Liver (tissue), 10 donors: ENCODE measurements at places on chromosomes 3 and 15.

GRCh38 chr3:156448300-156448699 lies 106.6 kb downstream of the SSR3 start:
- no peak for DNase-seq

DNA sequence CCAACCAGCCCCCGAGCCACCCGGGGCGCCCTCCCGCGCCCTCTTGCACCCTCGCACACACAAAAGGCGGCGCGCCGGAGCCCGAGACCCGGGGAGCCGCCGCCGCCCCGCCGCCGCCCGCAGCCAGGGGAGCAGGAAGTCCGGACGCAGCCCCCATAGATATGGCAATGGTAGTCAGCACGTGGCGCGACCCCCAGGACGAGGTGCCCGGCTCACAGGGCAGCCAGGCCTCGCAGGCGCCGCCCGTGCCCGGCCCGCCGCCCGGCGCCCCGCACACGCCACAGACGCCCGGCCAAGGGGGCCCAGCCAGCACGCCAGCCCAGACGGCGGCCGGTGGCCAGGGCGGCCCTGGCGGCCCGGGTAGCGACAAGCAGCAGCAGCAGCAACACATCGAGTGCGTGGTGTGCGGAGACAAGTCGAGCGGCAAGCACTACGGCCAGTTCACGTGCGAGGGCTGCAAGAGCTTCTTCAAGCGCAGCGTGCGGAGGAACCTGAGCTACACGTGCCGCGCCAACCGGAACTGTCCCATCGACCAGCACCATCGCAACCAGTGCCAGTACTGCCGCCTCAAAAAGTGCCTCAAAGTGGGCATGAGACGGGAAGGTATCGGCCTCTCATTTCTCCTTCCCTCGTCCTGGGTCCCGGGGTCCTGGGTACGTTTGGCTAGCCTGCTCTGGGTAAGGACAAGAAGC lies 1.6 kb downstream of the NR2F2 start:
- peak; percentile 37 for DNase-seq

DNA sequence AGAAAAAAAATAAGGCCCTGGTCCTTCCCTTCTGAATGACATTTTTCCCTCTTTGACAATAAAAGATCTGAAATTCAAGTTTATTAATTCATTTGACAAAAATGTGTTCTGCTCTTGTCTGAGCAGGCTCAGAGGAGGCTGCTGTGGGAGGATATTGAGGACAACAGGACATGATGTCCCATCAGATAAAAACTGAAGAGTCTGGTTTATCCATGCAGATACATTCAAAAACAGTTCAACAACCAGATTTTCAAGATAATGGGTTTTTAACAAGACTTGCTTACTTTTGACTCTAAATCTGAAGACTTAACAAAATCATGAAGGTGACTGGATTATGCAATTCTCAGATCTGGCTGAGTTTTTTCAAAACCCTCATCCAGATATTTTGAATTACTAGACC lies 36.9 kb upstream of the STRIT1 start:
- DNase-seq, result no peak

DNA sequence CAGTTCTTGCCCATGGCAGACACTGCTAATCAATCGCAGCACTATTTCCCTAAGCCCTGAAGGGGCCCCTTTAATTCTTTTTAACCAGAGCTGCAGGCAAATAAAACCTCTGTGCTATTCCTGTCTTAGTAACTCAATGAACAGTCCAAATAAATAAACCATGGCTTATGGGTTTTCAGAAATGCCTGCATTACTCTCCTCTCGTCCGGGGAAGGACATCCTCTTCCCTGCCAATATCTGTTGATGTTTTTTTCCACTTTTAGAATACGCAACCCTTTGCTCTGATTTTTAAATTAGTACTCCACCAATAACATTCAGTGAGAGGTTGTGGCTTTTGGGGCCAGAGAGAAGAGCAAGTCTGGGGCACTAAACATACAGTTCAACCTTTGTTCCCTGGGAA lies 35.2 kb upstream of the PRICKLE2 start:
- DNase-seq, result no peak

DNA sequence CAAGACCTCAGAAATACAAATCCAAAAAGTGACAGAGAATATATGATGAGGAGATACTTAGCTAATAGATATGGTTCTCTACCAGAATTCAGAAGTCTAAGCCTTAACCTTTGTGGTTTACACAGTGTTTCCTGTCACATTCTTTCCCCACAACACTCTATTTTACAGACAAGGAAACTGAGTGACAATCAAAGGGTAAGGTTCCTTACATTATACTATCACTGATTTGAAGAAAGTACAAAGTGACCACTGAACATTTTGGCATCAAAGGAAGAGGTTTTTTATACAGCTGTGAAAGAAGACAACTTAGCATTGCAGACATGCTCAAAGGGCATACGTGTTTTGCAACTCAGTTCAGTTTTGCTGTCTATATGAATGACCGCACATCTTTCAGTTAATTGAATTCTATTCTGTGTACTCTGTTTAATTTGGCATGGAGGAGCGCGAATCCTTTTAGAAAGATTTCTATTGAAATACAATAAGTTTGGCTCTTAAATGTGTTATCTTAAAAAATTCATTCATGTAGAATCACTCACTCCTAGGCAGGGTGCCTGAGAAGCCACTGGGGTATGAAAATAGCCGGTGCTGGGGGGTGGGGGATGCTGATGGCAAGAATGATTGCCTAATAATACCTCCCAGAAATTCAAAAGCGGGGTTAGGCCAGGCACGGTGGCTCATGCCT lies 66.5 kb upstream of the SKOR1 start:
- DNase-seq, result no peak

- DNase-seq, result no peak
Observed at GRCh38 chr3:188663839-188664238, 507.9 kb upstream of the TPRG1 start.

- DNase-seq, result no peak
Observed at GRCh38 chr15:90161950-90162361, 39.2 kb upstream of the SEMA4B start.

- no peak for DNase-seq
Observed at GRCh38 chr15:76062286-76062685, 2.5 kb downstream of the TMEM266 start.

- DNase-seq, result no peak
Observed at GRCh38 chr15:51869060-51869421, 39.6 kb downstream of the TMOD3 start.

- DNase-seq, result no peak
Observed at GRCh38 chr3:152842413-152842812, 7.5 kb downstream of the P2RY1 start.

DNA sequence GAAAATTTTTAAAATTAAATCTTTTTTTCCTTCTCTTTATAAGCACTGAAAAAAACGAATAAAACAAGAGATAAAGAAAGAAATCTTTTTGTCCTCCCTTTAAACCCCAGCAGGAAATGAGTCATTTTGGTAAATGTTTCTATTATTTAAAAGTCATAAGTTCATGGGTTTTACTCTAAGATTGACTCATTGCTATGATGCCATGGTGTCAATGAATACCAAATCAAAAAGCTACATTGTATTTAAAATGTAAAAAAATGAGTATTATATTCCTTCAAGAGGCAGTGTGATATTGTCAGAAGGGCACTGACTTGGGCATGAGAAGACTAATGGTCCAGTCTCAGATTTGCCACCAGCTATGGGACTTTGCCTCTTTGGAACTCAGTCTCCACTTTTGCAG lies 303.4 kb upstream of the DNAJC19 start:
- DNase-seq, result no peak

- DNase-seq, result peak; percentile 29
Observed at GRCh38 chr15:99416191-99417188, 149.3 kb upstream of the MEF2A start.

DNA sequence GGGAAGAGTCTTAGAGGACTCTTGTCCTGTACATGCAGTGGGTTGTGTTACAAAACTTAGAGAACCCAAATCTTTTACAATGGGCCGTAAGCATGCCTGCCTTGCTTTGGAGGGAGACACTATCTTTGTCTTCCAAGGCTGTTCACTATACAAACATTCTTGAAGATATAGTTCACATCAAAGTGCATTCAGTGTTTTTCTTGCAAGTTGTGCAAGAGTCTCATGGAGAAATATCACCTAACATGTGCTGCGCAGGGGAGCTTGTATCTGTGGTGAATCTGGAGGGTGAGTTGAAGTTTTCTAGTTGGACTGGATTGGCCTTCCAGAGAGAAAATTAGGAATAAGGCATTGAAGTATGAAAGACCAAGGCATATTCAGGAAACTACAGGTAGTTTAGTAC lies 7.8 kb upstream of the PRTG start:
- DNase-seq, result no peak

- DNase-seq, result no peak
Observed at GRCh38 chr3:160919942-160920341, 163.9 kb downstream of the PPM1L start.

DNA sequence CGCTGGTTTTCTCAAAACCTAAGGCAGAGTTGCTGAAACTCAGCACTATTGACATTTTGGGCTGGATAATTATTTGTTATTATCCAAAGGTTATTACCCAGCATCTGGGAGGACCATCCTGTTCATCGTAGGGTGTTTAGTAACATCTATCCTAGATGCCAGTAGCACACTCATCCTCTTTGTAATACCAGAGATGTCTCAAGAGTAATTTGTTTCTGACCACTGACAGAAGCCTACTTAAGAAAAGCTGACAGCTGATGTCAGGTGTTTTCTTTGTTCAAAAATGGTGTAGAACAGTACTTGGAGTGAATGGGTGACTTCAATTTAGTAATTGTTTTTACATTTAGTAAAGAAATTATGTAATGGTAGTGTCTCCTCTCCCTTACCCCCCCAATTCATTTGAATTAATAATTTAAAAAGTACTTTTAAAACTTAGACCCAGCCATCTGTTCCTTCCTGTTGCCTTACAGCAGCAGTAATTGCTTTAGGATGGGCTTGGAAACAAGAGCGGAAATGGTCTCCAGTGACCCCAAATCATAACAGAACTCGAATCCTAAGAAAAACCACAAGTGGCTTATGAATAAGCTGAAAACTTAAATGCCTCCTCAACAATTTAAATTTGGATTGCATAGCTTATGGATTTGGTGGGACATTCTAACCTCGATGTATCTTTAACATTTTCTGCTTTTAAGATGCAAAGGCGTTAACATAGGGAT lies 105.4 kb downstream of the PTPRG start:
- DNase-seq, result no peak

- no peak for DNase-seq
Observed at GRCh38 chr3:120645083-120645845, 36.8 kb downstream of the HGD start.

- no peak for DNase-seq
Observed at GRCh38 chr3:99852851-99853250, 35.2 kb downstream of the CMSS1 start.

- DNase-seq, result no peak
Observed at GRCh38 chr3:142930463-142930862, 33.0 kb downstream of the PAQR9 start.

DNA sequence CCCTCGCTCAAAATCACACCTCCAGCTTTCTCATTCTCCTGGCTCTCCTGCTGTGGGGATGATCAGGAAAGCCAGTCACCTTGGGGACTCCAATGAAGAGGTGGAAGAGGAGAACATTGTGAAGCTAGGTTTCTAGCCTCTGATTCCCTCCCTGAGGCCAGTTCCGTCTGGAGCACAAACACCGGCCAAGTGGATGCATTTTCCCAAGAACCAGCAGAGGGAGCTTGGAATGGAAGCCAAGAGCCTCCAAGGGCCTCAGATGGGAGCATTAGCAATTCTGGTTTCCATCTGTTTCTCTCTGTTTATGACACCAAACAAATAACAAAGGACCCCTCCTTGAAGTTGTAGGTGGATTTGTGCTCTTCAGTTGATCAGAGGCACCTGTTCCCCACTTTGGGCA lies 40.6 kb upstream of the NMNAT3 start:
- DNase-seq, result no peak

DNA sequence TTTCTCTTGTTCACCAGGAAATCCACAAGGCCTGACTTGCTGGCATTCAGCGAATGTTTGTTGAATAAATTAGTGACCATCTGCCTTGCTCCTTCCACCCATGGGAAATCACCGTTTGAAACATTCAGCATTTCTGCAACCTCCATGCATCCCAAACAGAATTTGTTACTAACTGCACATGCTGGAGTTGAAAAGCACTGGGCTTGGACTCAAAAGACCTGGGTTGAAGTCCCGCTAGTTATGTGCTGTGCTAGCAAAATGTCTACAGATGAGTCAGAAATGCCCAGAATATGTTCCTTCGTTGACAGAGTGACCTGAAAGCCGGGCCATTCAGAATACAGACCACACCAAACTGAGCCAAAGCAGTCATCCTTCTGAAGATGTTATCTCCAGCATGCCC lies 144.6 kb downstream of the ALDH1A2 start:
- no peak for DNase-seq

DNA sequence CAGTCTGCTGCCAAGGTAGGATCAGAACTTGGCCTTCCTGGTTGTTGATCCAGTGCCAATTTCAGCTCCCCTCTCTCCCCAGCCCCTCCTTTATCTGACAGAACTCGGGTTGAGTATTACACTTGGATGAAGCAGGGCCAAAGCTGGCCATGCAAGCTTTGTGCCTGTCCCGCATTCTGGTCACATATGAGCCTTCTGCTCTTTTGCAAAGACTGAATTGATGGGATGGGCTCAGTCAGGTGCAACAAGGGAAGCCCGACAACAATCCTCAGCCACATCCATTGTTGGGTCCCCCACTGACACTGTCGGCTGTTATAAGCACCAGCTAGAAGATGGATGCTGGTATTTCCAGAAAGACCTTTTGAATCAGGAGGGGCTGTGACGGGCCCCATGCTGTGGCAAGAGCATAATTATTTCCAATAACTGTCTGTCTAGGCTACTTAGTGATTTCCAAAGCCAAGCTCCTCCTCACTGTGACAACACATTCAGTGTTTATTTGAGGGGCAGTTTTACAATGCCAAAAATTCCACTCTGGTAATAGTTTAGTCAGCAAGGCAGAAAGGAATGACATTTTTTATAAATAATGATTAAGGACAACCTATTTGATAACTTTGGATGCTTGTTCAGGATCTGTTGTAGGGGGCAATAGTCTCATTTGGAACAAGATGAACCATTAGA lies 146.8 kb upstream of the FRMD4B start:
- no peak for DNase-seq

DNA sequence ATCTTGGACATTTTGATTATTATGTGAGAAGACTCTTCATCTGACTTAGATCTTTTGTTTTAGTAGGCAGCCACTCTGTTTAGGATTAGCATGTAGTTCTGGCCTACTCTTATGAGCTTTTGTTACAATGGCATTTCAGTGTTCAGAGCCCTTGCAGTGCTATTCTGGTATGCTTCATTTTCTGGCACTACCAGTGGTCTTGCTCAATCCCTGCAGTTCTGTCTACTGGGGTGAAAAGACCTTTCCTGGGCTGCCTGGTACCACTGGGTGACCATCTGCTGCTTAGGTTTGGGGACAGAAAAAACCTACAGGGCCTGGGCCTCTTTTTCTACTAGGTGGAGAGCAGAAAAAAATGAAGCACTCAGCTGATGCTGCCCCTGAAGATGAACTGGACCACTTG lies 42.5 kb downstream of the IL16 start:
- DNase-seq, result no peak

- DNase-seq, result no peak
Observed at GRCh38 chr3:188906236-188906635, 265.5 kb upstream of the TPRG1 start.

DNA sequence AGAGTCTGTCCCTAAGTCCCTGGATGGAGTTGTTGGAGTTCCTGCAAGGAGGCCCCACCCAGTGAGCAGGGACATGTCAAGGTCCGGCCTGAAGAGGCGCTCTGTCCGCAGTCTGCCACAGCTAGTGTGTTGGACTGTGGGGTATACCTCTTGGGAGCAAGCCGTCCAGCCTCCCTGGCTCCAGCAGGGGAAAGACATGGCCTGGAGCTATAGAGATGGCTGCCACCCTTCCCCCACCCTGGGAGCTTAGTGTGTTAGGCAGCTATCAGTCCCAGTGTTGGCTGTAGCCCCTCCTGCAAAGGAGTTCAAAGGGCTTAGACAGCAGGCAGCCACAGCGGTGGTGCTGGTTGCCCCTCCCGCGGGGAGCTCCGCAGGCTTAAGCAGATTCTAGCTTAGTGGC lies 20.3 kb downstream of the IMPG2 start:
- DNase-seq, result no peak
